ENCODE measurements at places on chromosomes 16 and 17.

- DNase-seq, result peak; percentile 23
These were observed 488 bp upstream of the HAP1 start for GRCh38 chr17:41734949-41735313.

- DNase-seq, result no peak
These were observed 185.7 kb downstream of the IRX5 start for GRCh38 chr16:55116165-55116920.

DNA sequence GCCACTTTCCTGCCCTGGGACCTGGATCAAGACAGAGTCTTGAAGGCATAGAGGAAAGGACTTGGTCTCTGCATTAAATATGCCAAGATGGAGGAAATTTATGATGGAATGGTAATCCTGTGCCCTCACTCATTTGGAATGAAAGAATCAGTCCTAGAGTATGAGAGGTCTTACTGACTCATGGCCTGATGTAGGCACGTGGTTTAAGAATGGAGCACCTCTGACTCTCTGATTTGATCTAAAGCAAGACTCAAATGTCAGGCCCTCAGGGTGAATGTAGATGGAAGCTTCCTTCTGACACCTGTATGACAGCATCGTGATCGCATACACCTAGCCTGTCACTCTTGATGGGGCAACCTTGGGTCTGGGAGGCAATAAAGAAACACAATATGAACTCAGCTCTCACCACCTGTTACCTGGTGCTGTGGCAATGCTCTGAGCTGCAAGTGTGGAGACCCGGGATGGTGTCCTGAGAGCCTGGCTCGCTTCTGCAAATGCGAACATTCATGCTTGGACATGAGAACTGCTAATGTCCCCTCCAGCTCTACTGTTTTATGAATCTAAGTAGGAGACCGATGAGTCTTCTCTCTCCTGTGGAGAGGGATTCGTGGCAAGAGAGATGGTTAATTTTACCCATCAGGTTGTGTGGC, 229.9 kb downstream of the ABCC12 start:
- DNase-seq, result no peak

GRCh38 chr16:20415541-20415940, 6.2 kb downstream of the ACSM5 start:
- DNase-seq, result no peak

DNA sequence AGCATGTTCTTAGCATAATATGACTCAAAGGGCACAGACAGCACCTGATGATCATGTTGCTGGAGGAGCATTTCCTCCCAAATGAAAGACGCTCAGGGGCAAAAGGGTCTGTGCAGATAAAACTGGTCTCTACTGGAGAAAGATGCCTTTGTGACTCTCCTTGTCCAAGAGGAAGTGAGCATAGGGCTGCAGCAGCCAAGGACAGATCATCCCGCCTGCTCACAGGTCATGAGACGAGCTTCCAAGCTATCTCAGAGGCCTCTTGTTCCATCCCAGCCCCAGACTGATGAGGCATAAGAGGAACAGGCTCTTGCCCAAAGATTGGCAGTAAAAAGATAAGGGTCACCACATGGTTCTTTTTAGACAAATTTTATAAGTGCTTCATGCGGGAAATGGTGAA, 141.8 kb downstream of the KATNIP start:
- DNase-seq, result no peak

DNA sequence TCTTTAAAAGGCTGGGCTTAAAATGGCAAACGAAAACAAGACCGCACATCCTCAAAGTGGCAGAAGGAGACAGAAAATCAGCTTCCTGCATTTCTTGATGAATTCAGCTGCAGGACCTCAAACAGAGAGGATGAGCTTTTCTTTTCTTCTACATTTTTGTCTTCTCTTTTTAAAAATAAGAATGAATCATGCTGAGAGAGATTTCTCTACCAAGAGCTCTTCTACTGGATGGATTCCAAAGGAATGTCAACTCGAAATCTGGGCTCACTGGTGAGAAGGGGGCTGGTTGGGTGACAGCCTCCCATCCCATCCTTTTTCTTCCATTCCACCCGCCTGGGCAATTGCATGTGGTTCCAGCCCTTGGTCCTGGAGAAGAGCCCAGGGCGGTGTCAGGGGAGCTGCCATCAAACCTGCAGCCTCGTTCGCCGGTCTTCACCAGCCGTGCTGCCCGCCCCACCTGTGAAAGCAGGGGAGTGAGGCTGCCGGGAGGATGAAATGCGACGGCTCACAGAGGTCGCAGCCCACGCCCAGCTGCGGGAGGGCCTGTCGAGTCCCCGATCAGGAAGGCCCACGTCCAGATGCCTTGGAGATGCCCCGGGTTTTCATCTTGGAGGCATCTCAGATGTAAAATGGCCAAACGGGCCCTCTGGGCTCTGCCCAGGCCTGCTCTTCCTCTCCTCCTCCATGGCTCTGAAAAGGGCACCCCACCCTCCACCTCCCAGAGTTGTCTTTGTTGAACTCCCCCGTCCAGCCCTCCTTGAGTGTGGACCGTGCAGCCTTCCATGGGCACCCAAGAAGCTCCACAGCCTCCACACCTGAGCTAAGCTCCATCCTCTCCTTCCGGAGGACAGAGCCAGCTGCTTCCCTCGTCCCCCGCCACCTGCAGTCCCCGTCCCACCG, 121.9 kb downstream of the FOXL1 start:
- DNase-seq, result no peak

DNA sequence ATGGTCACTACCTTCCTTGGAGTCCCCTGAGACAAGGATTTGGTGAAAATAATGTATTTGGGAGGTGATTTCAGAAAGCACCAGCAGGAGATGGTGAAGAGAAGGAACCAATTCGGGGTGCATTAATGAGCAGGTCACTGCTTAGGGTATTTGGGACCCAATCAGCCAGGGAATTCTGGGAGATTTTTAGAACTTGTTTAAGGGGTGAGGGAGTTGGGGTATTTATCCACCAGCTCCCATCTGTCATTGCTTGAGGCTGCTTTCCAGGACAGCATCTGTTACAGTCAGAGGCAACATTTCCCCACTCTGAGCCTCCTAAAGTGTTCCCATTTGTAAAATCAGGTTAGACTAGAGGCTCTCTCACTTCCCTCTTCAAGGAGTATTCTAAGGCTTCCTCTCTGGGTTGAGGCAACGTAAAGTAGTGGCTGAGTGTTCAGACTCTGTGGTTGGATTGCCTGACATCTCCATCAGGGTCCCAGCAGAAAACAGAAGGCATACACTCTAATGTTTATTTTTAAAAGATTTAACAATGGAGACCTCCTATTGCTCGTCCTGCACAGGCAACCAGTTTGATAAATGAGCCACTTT, 60.9 kb downstream of the CLEC19A start:
- no peak for DNase-seq

DNA sequence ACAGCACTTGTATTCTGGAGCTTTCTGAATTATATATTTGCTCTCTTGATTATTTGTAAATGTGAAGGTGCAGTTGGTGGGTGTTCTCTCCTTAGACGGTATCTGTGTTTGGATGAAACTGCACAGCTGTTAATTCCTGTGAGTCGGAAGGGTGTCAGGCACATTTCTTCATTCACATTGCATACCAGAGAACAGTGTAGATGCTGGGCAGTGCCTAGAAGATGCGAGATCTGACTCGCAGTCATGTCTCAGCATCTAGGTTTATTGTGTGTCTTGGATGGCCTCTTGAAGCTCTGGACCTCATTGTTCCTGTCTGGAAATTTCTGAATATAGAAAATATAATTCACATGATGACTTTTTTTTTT, 61.2 kb downstream of the CLEC16A start:
- no peak for DNase-seq

GRCh38 chr17:66098040-66098439, 93.9 kb downstream of the CEP112 start:
- no peak for DNase-seq

DNA sequence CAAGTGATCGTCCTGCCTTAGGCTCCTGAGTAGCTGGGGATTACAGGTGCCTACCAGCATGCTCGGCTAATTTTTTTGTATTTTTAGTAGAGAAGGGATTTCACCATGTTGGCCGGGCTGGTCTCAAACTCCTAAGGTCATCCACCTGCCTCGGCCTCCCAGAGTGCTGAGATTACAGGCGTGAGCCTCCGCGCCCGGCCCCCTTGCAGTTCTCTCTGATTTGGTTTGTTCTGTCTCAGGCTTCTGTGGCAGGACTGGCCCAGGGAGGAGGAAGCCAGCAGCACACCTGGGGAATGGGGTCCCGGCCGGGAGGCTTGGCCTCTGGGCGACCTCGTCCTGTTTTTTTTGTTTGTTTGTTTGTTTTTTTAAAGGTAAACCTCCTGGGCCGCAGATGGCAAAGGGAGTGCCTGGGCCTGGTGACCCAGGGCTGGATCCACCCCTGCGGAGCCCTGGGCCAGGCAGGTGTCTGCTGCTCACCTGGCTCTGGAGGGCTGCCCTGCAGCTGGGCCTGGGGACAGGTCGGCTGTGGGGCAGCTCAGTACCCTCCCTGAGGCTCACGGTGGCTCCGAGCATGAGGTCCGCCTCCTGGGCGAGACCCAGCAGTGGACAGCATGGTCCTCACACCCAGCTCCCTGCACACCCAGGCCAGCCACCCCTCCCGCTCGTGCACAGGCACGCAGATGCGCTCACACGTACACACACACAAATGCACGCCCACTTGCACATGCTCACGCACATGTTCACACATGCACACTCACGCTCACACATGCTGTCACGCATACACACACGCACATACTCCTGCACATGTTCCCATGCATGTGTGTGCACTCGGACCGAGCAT, 3.3 kb upstream of the NUDT16L1 start:
- DNase-seq, result no peak

GRCh38 chr16:26594666-26595065, 472.1 kb upstream of the C16orf82 start:
- DNase-seq, result no peak

DNA sequence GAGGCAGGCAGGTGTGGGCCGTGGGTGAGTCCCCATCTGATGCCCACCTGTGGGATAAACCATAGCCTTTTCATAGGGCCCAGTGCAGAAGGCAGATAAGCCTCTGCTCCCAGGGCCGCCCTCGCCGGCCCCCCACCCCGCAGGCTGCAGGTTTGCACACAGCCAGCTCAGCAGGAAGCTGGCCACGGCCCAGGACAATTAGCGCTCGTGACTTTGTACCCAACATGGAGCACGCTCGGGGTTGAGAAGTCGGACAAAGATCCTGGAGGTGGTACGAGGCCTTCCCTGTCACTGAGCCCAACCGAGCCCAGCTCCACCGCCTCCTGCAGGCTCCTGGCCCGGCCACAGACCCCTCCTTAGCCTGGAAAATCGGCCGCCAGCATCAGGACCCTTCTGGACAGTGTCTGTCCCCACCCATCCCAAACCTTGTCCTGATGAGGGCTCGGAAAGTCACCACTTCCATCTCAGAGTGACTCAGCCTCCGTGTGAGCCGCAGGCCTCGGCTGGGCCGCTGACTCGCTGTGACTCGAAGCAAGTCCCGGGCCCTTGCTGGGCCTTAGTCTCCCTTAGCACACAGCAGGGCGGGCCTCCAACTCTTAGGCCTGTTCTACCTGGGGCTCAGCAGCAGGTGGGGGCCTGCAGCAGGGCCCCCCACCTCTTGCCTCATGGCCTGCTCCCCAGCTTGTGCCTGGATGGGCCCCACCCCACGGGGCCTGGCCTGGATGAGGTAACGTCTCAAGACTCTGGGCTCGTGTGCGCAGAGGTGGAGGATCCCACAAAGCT, 22.7 kb downstream of the FAM83G start:
- no peak for DNase-seq

GRCh38 chr16:75152635-75153034, 4.3 kb downstream of the ZFP1 start:
- no peak for DNase-seq

DNA sequence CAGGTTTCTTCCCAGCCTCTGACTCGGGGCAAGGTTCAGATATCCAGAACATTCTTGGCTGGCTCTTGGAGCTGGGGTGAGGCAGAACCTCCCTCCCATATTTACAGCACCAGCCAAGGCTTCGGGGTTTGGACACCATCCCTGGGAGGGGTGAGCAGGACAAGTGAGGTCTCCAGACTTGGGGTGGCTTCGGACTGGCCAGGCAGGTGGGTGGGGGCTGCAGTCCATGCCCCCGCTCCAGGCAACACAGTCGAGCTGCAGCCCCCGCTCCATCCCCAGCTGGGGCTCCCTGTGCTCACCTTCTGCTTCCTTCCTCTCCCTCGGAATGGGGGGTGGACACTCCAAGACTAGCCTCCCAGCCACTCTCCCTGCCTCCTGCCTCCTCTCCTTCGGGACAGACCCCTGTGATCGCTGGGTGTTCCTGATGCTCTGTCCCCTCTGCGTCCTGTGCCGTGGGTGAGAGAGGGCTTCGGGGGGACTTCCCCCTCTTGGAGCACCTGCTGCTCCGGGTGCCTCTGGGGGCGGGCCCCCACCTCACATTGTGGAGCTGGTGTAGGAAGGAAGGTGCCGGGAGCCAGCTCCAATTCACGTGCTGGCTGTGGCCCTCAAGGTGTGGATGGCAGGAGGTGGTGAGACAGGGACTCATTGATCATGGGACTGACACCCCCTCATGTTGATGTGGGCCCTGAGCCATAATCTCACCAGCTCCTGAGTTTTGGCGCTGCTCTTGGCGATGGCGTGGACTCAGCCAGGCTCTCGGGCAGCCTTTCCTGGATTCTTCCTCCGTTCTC, 189.2 kb downstream of the SEC14L1 start:
- no peak for DNase-seq

- DNase-seq, result no peak
These were observed 14.4 kb downstream of the ASPSCR1 start for GRCh38 chr17:81991684-81992305.
